ENCODE measurements at places on chromosomes 4 and X.

- DNase-seq, result no peak
These were observed 299.3 kb upstream of the HS3ST1 start for GRCh38 chr4:11727903-11728564.

DNA sequence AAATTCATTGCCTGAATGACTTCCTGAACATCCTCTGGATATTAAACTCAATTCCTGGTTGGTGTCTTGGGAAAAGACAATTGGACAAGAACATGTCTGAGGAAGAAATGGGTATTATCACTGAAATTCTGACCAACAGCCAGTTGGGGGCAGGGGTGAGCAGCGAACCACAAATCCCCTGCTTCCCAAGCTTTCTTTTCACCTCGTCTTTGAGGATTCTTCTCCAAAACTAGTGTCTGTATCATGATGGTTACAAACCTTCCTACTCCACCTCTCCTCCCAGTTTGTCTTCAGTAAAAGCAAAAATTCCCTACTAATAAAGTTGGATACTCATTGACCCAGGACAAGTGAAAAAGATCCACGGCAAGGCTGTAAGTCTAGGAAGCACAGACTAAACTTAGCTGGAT, 48.3 kb upstream of the WDR1 start:
- DNase-seq, result no peak

- DNase-seq, result no peak
These were observed 8.9 kb downstream of the MID2 start for GRCh38 chrX:107834275-107835201.

- DNase-seq, result no peak
These were observed 156.9 kb upstream of the NAP1L5 start for GRCh38 chr4:88854481-88854880.

DNA sequence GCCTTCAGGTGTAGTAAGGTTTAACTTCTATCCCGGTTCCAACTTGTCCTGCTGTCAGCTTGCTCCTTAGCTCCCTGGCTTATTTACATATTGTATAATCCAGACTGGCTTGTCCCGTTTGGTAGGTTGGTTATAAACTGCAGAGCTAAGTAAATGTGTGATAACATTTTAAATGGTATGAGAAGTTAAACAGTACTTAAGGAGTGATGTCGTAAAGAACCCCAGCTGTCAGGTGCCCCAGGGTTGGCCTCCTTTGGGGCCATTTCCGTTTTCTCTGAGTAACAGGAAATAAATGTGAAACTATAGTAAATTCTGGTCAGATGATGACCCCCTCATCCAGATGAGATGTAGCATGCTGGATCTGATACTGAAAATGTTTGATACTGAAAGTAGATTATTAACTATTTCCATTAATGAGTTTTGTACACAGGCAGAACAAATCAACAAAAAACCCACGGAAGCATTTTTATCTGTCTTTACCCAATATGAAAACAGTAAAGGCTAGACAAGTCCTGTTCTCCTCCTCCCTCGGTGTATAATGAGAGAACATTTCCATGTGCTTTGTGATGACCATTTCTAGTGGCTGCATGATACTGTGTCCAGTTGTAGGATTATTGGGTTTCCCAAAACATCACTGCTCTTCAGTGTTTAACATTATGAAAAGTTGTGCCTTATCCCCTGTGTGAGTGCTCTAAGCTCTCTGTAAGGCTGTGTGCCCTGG, 22.4 kb downstream of the GAB1 start:
- no peak for DNase-seq

- DNase-seq, result peak; percentile 58
These were observed 167.5 kb upstream of the MAP3K15 start for GRCh38 chrX:19682712-19683331.

DNA sequence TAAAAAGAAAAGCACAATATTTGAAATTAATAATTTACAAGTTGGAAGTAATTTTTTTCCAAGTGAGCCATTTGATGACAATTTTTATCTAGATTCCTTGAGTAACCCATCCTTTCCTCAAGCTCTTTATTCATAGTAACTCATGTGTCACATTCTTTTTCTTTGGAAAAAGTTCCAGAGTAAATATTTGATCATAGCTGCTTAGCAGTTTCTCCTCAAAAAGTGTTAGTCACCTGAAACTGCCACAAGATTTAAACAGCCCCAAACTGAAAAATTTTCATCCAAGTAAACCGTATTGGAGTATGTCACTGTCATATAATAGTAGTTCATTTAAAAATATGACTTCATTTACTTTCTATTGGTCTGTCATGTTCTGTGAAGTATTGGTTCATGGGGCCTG, 94.6 kb upstream of the CASK start:
- DNase-seq, result no peak

- DNase-seq, result no peak
These were observed 34.2 kb downstream of the FAT1 start for GRCh38 chr4:186689476-186689875.

GRCh38 chr4:37400241-37400881, 155.8 kb downstream of the NWD2 start:
- DNase-seq, result no peak

GRCh38 chrX:132216806-132217202, 2.4 kb downstream of the RAP2C start:
- DNase-seq, result no peak

DNA sequence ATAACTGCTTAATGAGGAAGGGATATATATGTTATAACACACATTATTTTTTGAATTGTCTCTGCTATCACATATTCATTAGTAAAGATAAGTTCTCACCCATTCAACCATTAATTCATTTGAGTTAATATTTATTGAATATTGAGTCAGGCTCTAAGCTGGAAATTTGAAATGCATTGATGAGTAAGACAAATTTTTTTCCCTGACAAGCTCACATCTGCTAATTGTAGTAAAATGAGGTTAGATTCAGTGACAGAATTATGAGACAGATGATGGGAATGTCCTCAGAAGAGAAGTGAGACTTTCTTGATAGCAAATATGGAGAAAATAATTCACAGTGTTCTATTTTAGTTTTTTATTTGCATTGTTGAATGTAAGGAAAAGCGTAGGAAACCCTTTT, 194.3 kb downstream of the SLC4A4 start:
- no peak for DNase-seq

DNA sequence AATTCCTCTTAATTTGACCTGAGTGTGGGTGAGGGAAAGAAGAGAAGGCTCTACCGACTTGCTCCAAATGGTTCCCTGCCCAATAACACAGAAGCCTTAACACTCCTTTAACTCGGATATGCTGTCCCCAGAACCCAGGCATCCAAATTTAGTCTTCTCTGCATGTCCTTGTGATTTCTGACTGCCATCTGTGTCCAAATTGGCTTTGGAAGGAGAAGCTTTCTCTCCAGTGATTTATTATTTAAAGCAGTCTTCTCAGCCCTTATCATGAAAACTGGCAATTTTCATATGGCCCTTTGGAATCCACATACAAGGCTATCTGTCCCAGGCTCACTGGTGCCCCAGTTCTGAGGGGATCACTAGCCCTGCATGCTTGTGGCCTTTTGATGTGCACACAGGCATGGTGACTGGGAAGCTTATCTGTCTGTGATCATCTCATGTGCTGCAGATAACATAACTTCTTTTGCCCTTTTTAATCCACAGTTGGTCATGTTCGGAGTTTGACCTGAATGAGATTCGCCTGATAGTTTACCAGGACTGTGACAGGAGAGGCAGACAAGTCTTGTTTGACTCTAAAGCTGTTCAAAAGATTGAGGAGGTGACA, 56.7 kb downstream of the FNIP2 start:
- DNase-seq, result no peak

DNA sequence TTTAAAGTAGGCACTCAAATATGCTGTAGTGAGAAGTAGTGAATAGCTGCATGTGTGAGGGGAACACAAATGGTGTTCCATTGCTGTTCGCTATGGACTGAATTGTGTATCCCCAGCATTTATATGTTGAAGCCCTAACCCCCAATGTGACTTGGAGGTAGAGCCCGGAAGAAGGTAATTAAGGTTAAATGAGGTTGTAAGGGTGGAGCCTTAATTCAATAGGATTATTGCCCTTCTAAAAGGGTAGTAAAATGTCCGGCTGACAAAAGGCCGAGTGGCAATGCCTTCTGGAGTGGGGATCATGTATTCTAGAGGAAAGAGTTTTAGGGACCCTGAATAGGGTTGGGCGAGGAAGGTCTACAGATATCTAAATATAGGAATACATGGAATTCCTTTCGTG, 168.9 kb upstream of the NUDT10 start:
- no peak for DNase-seq

DNA sequence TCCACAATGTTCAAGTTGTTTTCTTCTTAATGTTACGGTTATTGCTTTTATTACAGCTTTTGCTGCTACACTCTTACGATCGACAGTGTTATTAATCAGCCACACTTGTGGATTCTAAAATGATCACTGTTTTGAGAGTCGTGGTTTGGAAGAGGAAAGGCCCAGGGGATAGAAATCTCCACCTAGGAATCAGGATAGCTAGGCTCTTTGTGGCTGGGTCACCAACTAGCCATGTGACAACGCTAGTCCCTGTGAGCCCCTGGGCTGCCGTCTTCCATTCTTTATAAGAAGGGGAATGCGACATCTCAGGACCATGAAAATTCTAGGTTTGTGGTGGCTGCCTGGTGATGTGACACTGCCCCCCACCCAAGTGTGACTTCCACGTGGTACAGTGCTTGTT, 380 bp downstream of the SLC34A2 start:
- DNase-seq, result no peak

All from activated effector memory CD4-positive, alpha-beta T cell treated with Interleukin-2 at 50 U/mL for 16 hours (primary cell).